ENCODE measurements at places on chromosomes 2 and 18.

GRCh38 chr2:3768960-3769765, 65.8 kb downstream of the DCDC2C start:
- no peak for DNase-seq

GRCh38 chr2:113180131-113180946, 6.6 kb downstream of the PSD4 start:
- DNase-seq: no peak

DNA sequence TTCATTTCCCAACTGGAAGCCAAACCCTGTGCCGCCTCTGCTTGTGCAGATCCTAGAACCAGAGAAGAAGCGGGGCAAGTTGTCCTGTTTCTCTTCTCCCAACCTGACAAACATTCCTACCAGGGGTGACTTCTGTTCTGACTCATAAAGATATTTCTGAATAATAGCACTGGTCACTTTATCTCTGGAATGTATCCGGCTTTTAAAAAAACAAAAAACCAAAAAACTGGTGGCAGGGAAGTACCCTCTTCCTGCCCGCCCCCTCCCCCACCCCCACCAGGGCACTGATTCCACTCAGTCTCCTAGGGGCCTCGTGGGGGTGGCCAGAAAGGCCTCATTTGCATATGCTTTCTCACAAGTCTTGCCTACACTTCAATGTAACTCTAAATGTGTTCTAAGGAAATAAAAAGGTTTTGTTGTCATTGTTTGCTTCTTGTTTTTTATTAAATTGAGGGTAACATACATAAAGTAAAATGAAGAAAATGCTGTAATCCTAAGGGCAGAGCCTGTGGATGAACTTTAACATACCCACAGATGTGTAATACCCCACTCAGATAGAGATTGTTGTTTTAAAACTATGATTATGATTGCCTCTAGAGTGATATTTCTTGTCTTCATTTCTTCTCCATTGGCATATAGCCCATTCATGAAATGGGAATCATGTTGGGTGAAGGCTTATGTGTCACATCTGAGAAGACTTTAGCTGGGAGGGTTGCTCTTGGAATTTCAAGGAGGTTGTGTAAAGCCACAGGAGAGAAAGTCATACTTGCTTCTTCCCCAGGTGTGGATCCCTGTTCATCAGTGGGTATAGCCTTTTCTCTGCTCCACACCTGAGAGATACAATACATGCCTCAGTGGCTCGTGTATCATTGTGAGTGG, 5.3 kb upstream of the FOSL2 start:
- no peak for DNase-seq

DNA sequence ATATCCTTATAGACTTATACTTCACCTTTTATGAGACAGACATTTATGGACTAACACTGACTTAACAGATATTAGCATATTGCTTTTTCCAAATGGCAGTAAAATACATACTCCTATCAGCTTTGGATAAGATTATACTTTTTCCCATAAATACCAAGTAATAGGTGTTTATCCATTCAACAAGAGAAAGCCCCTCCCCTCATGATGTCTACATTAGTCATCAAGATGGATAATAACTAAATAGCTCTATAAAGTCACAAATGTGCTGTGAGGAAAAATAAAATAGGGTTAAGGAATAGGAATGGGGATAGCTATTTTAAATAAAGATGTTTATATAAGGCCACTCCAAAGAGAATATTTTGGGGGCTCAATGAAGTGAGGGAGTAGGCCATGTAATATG, 39.4 kb downstream of the CSRNP3 start:
- DNase-seq: no peak

DNA sequence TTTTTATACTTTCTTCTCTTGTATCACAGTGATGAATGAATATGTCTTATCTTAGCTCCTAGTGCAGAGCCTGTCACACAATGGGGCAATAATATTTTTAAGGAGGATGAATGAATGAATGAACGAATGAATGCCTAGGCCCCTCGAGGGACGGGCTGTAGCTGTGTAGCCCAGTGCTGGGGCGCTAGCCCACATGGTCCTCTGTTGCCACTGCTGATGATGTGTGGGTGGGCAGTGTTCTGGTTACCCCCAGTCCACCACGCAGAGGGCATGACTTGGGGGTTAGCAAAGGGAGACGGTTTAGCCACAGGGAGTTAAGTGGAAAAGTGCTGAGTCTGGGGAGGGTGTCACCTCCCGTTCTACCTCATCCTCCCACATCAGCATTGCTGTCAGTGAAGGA, 134.2 kb downstream of the SMAD7 start:
- DNase-seq: no peak

- no peak for DNase-seq
Measured at GRCh38 chr2:19364014-19364413, 5.6 kb upstream of the OSR1 start.

DNA sequence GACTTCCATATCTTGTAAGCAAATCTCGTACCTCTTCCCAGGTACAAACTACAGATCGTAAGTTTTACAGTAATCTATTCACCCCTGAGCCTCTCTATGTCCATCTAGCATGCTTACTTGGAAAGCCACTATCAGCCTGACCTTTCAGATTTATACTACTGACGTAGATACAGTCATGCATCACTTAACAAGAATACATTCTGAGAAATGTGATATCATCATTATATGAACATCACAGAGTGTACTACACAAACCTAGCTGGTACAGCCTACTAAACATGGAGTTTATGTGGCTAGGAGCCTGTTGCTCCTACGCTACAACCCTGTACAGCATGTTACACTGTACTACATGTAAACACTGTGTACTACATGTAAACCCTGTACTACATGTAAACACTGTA, 293.2 kb upstream of the ZNF804A start:
- DNase-seq: no peak

DNA sequence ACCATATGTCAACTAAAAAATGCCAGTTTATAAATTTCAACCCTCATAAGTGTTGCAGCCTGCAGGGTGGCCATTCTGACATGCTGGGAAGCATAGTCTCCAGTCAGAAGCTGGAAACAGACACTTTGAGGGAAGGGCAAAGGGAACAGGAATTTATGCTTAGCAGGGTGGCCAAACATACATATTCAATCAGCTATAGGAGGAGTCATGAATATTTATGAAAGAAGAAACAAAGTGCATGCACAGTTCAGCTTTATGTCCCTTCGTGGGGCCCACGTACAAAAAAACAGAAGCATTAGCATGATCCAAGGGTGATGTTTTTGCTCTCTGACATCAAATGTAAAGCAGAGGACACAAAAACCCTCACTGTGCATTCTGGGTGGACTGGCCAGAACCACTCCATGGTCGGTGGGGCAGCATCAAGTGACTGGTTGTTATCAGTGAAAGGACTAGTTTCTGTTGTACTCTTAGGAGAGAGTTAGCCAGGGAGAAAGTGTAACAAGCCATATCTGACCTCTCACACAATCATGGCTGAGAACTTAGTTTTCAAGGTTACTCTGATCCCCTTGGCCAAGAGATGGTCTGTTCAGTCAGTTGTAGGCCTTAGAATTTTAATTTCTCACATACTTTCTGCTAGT, 9.9 kb upstream of the PDE11A start:
- DNase-seq: no peak

DNA sequence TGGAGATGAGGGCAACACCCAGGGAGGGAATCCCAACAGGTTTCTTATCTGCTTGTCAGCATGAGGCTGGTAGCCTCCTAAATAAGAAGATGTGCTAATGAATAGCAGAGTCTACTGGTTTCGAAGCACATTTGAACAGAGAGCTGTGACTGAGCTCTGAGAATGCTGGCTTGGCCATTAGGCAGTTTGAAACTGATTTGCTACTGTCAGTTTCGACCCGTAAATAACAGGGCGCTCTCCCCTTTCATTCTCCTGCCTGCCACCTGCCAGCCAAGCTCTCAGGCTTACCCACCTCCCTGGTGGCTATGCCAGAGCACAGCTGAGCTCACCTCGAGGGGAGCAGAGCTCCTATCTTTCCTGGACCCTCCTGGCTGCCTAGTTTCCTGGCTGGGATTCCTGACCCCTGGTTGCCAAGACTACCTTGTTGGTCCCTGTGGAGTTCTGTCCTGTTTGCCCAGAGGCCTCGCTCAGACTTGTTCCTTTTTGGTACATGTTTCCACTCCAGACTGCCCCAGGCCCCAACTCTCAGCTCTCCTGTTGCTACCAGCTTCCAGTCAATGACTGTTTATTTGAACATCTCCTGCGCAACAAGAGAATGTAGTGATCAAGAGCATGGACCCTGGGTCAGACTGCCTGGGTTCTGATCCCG, 102.3 kb upstream of the ALPP start:
- DNase-seq: no peak

- DNase-seq: no peak
Measured at GRCh38 chr2:158179660-158180059, 78.0 kb downstream of the UPP2 start.

- DNase-seq: no peak
Measured at GRCh38 chr18:45889419-45890064, 64.1 kb downstream of the SIGLEC15 start.

DNA sequence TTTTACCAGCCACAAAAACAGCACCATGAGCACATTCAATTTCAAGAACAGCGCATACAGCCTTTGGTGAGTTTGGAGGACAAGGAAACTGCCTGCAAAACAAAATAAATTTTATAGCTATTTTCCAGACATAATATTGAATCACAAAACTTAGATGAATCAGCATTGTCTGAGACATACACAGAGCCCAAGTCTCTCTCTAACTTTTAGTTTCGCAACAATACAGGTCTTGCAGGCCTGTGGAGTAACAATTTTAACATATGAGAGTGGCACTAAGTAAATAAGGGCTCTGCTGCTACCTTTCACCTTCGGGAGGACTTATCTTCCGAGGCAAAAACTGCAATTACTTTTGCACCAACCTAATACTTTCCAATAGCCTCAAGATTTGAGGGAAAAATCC, 56.1 kb upstream of the PEX13 start:
- DNase-seq: no peak

GRCh38 chr2:205738117-205738968, 56.0 kb downstream of the NRP2 start:
- DNase-seq: no peak

- no peak for DNase-seq
Measured at GRCh38 chr18:6374340-6374739, 40.4 kb downstream of the L3MBTL4 start.

DNA sequence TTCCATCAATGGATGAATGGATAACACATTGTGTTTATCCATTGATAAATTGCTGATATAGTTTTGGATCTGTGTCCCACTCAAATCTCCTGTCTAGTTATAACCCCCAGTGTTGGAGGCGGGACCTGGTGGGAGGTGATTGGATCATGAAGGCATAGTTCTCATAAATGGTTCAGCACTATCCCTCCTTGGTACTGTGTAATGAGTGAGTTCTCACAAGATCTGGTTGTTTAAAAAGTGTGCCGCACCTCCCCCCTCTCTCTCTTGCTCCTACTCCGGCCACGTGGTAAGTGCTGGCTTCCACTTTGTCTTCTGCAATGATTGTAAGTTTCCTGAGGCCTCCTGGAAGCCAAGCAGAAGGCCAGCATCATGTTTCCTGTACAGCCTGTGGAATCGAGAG, 23.9 kb upstream of the SPATA3 start:
- no peak for DNase-seq

DNA sequence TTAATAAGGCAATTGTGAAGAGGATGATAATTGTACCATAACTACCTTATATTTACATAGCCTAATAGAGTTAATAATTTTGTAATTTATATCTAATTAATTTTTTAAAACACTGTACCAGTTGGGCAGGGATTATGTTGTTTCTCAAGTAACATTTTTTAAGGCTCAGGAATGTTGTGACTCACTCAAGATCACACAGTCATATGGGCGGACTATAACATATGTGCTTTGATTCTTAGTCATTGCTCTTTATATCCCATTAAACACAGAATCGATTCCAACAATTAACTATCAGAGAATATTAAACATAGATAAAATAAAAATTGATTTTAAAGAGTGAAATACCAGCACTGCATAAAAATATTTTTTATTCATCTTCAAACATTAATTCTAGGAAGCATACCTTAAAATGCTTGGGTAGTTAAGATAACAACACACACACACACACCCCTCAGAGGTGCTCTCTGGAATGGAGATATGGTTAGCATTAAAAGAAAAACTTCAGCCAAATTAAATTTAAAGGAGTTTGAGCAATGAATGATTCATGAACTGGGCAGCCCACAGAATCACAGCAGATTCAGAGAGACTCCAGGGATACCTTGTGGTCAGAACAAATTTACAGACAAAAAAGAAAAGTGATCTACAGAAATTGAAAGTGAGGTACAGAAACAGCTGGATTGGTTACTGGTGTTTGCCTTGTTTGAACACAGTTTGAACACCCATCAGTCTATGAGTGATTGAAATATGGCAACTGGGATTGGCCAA, 869.4 kb upstream of the ID2 start:
- DNase-seq: no peak

DNA sequence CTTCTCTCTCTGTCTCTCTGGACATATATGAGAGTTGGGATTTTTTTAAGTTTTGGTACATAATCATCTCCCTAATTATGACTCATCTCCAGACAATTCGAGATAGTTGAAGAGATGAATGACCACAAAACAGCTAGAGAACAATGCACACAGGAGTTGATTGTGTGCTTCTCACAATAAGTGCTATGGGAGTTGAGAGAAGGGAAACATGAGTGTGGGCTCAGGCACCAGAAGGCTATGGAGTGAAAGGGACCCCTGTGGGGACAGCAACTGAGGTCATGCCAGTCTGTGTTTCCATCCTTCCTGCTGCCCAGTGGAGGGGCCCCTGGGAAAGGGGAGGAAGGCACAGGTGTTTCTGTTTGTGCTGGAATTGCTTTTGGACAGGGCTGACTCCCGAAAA, 6.5 kb upstream of the YWHAQ start:
- no peak for DNase-seq

GRCh38 chr18:42030586-42031182, 75.7 kb downstream of the PIK3C3 start:
- no peak for DNase-seq

GRCh38 chr2:129619471-129619870, 360.0 kb upstream of the RAB6C start:
- DNase-seq: no peak

DNA sequence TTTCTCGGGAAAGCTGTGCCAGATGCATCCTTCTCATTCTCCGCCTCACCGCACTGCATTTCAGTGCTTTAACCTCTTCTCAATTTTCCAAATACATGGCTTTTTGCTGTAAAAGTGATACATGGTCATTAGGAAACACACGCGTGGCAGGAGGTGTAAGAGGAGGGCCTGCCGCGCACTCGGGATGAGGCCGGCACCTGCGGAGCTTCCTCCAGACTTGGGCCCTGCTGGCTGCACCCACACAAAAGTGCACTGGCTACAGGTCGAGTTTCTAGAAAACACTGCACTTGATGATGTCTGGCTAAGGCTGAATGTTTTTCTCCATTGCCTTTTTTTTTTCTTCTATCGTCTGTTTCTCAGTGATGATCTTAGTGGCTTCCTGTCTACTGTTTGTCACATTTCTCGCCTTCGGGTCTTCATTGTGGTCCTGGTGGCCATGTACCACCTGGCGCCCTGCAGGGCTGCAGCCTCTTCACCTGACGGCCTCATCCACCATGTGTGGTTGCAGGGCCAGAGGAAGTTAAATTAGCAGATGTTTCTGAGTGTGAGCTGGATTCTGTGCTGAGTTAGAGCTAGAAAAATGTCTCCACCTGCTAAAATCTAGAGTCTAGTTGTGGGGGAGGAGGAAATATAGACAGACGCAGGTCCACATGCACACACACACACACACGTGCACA, 7.6 kb downstream of the KCNG2 start:
- no peak for DNase-seq

Measured in naive B cell (primary cell).